CD8-positive, alpha-beta T cell (primary cell): ENCODE measurements at places on chromosomes 6 and 20. TPM values are rescaled to one million over a fixed set of nuclear protein-coding genes. Genes with fewer than 3 reads are reported as not detected.
A peak's percentile ranks its signal among the peaks of the same experiment; 100 is the strongest.

DNA sequence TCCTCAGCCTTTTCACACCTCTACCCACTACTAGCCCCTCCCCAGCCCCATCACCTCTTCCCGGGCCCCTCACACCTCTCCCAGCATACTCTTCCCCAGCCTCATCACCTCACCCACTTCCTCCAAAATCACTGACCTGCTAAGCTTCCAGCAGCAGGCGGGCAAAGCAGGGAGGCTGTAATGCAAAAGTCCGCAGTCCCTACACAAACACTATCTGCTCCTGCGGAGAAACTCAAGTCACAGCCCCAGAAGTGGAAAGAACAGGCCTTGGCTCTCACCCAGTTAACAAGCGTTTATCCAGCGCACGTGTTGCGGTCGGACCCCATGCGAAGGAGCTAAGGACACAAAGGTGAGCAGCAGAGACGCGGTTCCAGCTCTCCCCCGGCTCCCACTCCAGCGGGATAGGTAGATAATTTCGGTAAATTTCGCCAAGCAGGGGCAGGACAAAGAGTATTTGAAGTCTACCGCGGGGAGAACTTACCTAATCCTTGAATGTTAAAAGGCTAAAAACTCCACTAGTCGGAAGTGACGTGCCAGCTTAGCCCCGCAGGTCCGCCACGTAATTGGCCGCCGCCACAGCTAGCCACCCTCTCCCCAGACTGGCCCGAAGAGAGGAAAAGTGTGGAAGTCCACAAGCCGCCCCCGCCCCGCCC is 728 bp upstream of the TRIM39 start:
- peak; percentile 62 for DNase-seq

- no peak for DNase-seq
Observed at GRCh38 chr6:109865968-109866367, 112.1 kb upstream of the GPR6 start.

GRCh38 chr6:105499931-105500330 is 97.0 kb upstream of the PREP start:
- no peak for DNase-seq

DNA sequence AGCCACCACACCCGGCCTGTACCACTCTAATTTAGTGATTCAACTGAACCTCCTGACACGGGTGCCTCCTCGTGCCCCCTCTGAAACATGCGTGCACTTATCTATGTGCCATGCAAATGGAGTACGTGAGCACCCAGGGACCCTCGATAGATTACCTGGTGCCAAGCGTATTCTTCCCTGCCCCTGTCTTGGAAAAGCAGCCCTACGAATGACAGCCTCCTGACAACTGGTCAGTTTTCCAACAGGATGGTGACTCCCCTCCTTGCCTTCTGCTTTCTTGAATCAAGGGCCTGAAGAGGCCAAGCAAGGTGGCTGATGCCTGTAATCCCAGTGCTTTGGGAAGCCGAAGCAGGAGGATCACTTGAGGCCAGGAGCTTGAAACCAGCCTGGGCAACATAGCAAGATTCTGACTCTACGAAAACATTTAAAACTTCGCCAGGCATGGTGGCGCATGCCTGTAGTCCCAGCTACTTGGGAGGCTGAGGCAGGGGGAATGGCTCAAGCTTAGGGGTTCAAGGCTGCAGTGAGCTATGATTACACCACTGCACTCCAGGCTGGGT is 25.4 kb upstream of the SYNJ2 start:
- no peak for DNase-seq

DNA sequence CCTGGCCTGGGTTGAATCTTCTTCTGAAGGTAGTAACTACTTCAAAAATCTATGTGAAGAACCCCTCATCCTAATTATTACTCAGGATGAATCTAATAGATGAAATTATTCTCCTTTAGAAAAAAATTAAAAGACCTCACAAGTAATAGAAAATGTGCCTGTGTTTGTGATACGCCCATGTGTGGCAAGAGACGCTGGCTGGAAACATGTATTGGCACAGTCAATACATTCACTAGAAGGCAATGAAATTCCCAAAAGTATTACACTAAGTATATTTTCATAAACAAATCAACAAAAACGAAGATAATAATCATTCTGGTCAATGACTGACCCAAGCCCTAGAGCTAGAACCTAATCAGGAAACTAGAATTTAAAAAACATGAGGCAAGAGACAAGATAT is 64.0 kb downstream of the B4GALT5 start:
- DNase-seq, result no peak

GRCh38 chr6:36660771-36661471 is 17.6 kb upstream of the CDKN1A start:
- DNase-seq, result no peak

DNA sequence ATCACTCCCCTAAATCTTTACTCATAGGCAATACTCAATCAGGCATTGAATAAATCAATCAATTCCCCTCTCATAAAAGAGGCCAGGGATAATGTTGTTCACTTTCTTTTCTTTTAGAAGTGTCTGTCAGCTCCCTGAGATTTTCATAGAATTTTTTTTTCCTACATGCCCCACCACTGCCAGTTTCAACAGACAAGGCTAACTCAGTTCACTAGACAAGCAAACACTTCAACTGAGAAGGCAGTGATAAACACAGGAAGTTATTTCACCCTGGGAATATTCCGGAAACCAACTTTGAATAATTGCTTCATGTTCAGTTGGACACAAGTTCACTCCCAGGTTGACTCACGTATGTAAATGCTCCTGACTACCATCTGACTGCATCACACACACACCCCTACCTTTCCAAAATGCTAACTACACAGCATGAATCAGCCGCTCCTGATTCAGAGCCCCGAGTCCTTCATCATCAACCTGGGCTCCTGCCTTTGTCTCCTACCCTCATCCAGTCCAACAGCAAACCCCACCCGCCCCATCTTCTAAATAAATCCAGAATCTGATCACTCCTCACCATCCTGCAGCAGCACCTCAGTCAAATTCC is 143.9 kb downstream of the BCAS1 start:
- DNase-seq, result no peak

GRCh38 chr6:4941782-4942672 is 61.8 kb downstream of the RPP40 start:
- no peak for DNase-seq

- no peak for DNase-seq
Observed at GRCh38 chr20:17952692-17953684, 15.6 kb downstream of the SNX5 start.

DNA sequence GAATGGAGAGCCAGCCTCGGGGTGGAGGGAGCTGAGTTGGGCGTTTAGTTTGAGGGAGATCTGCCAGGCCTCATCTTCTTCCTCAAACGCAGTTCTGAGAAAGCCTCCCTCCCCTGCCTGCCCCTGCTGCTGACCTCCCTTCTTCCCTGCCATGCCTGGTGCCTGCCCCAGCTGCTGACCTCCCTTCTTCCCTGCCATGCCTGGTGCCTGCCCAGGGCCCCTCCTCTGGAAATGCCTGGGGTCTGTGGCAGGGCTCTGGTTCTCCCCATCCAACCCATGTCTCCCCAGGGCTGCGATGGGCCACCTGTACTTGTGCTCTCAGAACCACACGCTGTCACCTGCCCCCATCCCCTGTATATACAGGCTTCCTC is 114.6 kb downstream of the VEGFA start:
- no peak for DNase-seq

- no peak for DNase-seq
Observed at GRCh38 chr20:38272961-38273360, 12.4 kb upstream of the KIAA1755 start.

DNA sequence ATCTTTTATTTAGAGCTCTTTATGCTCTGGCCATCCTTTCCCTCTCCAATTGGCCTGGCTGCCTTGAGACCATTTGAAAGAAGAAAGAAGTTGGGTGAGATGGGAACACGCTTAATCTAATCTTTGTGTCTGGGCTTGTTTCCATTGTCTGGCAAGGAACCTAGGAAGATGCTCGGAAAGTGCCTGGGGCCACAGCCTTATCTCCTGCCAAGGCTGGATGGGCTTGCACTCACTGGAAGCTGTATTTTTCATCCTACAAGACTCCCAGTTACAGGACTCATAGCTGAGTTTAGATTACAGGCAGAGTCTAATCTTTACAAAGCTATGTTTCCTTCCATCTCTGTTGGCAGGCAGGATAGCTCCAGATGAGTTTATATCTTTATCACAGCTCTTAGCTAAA is 33.1 kb upstream of the CDYL start:
- DNase-seq, result no peak

GRCh38 chr20:57417051-57417689 is 26.0 kb downstream of the RBM38 start:
- DNase-seq, result no peak

DNA sequence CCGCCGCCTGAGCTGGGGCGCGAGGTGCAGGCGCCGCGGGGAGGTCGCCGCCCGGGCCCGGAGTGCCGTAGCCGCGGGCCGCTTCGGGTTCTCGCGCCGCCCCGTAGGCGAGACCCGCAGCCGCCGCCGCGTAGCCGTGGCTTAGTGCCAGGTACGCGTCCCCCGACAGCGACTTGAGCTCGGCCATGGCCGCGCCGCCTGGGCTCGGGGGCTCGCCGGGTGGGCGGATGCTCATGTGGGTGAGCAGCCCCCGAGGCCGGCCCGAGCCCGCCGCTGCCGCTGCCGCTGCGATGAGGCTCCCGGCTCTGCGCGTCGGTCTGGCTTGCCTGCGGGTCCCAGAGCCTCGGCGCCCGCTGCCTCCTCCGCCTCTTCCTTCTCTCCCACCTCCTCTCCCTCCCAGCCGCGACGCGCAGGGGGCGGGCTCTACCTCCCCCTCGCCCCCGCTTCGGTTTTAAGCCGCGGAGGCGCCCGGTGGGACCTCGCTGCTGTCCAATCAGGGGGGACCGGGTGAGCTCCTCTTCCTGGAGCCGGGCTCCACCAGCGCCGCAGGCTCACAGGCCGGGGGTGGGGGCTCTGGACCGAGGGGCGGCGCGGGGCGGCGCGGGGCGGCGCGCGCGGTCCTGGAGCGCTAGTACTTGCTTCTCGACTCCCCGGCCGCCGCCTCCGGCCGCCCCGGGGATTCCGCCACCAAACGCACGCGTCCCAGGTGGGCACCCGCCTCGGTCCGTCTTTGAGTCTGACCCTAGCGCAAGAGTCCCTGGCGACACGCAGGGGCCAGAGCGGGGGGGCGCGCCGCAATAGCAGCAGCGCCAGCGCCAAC is at the start of gene BHLHE23:
TSS of gene BHLHE23 (minus strand) at position 425 of the 820 bp plus-strand sequence. CDS start at position 235, 190 bp downstream.
- no peak for DNase-seq

DNA sequence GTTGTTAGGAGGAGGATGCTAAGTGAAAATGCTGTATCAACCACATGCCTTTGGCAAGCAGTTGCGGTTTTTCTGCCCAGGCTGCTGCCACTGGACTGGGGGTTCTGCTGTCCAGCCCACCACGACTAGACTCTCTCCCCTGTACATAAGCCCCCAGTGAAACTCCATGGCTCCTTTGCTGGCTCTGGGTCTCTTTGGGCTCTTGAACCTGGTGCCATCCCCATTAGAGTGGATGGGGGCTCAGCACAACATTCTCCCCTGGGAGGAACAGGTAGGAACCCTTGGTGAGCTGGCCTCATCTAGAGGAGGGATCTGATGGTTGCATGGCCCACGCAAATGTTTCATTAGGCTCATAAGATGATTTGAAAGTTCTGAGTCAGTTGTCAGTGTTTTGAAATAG is 204.8 kb upstream of the KCNG1 start:
- no peak for DNase-seq

- DNase-seq, result no peak
Observed at GRCh38 chr6:34592208-34592952, 36.3 kb upstream of the SPDEF start.

DNA sequence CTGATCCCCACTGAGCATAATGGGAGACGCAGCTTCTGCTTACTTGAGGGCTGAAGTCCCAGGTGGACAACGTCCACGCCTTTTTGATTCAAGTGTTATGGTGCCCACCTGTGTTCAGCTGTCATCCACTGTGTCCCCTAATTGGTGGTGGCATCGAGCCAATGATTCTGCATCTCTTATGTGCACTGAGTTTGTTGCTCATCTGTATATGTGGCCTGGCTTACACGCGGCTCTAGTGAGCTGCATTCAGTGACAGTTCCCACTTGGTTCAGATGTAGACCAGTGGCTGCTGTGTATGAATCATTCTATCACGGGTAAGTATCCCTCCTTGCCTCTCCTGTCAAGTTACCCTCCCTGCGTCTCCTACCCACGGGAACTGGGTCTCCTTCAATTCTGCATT is 131.2 kb upstream of the CLDN20 start:
- DNase-seq, result no peak

DNA sequence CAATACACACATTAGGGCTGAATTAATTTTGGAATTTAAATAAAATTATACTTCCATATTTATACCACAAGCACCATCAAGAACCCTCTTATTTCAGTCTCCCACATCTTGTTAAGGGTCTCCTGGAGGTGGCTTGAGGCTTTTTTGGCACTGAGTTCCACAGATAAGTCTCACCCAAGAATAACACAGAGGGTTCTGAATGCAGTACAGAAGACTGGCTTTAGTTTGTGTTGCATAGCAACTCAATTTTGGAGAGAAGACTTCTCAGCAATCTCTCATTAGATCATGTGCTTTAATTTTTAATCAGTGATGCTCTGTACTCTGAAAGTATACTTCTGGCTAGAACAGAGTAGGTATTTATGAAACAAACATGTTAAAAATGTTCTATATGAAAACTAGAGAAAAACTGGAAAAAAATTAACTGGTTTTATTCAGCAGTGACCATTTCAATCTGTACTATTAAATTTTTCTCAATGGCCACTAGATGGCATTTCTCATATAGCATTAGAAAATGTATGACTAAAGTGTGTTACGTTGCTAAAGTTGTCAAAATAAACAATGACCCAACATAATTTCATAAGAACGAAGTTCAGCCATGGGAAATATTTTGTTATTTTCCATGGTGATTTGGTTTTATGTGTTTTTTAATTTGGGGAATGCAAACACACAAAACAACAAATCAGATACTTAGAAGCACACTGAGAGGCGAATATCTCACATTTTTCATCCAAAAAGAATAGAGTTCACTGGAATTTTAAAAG is 32.7 kb upstream of the MAP7 start:
- no peak for DNase-seq

DNA sequence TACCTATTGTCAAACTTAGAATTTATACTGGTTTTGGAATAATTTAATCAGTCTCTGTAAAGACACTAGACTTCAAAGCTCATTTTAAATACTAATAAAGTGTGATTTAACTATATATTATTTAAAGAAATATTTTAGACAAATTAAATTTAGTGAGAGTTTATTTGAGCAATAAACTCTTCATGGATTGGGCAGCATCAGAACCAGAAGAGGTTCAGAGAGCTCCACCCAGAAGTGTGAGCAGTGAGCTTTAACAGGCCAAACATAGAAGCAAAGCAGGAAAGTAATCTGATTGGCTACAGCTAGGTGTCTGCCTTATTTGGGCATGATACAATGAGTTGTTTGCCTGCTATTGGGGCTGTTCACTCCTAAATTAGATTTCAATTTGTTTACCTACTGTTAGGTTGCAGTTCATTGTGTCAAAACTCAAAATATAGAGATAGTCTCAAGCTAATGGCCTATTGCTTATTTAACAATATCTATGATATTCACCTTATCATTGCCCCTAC is 355.1 kb upstream of the RNF217 start:
- DNase-seq, result no peak

Gene GRIK2
- total RNA-seq, result not detected

Gene MYO6
- total RNA-seq, result 2.8 TPM

Gene RAB44
- total RNA-seq, result 0.08 TPM

Gene SEMG1
- not detected for total RNA-seq

Gene EEF1E1
- 19.9 TPM for total RNA-seq

Gene RAMACL
- total RNA-seq, result 0.31 TPM

Gene THBD
- total RNA-seq, result 0.14 TPM

Gene ZNF831
- 15.3 TPM for total RNA-seq

Gene ZNF311
- not detected for total RNA-seq
